ENCODE measurements at places on chromosomes 13 and 19.

DNA sequence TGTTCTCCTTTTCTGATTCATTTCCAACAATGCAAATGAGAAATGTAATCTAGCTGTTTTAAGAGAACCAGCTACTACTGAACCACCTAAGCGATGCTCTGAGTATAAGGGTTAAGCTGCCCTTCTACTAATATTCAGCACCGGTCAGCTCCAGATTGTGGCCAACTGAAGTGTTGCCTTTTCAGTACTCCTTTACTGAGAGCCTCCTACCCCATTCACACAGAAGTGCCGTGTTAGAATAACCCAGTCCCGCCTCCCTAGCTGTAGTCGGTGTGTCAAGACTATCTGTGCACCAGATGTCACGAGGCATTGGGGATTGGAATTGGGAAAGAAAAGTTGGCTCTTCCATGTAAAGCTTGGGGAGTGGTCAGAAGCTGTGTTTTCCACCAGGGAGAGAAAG is 45.4 kb downstream of the FAM124A start:
- DNase-seq = no peak

GRCh38 chr19:20503476-20503875 is 62.1 kb downstream of the ZNF737 start:
- DNase-seq = no peak

DNA sequence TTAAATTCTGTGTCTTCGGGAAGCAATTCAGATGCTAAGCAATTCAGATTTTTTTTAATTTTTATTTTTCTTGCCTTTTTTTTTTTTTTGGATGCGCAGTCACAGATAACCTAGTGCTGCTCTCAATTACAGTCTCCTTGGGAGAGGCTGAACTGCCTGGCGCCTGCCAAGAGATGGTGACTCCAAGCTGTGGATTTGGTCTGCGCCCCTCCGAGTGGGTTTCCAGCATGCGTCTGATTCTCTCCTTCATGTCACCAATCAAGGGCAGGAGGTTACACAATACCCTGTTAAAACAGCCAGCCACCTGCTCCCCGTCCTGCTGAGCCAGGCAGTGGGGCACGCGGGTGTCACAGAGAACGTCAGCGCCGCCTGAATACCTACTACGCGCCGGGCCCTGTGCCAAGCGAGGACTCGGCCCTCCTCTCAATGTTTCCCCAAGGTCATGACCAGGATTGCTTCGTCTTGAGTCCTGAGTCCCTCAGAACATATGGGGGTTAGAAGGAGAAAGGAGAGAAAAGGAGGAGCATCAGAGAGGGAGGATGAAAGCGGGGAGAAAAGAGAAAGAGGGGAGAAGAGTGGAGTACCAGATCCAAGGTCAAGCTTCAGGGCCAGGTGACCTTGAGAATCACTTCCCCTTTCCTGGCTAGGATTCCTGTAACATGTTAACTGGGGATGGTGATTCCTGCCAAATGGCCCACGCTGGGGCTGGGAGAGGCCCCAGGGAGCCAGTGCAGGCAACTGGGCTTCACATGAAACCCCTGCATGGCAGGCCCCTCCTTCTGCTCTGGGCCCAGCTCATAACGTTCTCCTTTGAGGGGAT is 213.6 kb downstream of the URI1 start:
- DNase-seq = no peak

GRCh38 chr19:12833738-12834565 is 427 bp downstream of the RTBDN start:
- DNase-seq = no peak

GRCh38 chr13:80633251-80633650 is 292.3 kb upstream of the SPRY2 start:
- no peak for DNase-seq

- no peak for DNase-seq
Observed at GRCh38 chr19:3809881-3810707, 23.9 kb upstream of the MATK start.

GRCh38 chr13:37716420-37717195 is 118.0 kb upstream of the POSTN start:
- DNase-seq = no peak

- DNase-seq = no peak
Observed at GRCh38 chr13:32790731-32791130, 204.5 kb downstream of the PDS5B start.

DNA sequence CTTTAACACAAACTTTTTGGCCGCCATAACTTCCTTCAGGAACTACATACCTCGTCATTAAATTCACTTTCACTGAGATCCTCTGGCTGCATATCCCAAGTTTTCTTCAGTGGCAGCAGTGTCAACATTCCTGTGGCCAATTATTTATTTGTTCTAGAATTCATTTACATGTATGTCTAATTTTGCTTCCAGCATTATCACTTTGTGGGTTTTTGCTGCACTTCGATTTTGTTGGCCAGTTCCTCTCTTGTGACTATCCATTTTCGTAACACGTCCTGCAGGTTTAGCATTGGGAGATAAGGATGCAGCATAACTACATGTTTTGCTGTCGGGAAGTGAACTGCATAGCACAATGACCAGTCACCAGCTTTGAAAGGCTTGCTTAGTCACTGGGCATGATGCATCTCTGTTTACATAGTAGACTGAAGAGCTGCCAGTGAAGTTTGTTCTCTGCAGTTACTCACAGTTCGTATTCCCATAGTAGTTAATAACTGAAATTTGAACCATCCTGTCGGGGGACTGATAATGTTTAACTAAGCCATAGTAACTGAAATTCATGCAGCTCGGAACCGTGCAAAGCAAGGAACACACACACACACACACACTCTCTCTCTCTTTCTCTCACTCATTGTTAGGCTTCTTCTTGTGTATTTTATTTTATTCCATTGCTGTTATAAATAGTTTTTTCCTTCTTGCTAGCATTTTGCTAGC is 28.3 kb downstream of the ZNF507 start:
- no peak for DNase-seq

GRCh38 chr13:46631179-46631542 is 78.2 kb downstream of the LRCH1 start:
- DNase-seq = no peak

GRCh38 chr13:91785431-91786119 is 387.2 kb downstream of the GPC5 start:
- DNase-seq = no peak

- no peak for DNase-seq
Observed at GRCh38 chr19:10583036-10583776, 3.9 kb downstream of the AP1M2 start.

DNA sequence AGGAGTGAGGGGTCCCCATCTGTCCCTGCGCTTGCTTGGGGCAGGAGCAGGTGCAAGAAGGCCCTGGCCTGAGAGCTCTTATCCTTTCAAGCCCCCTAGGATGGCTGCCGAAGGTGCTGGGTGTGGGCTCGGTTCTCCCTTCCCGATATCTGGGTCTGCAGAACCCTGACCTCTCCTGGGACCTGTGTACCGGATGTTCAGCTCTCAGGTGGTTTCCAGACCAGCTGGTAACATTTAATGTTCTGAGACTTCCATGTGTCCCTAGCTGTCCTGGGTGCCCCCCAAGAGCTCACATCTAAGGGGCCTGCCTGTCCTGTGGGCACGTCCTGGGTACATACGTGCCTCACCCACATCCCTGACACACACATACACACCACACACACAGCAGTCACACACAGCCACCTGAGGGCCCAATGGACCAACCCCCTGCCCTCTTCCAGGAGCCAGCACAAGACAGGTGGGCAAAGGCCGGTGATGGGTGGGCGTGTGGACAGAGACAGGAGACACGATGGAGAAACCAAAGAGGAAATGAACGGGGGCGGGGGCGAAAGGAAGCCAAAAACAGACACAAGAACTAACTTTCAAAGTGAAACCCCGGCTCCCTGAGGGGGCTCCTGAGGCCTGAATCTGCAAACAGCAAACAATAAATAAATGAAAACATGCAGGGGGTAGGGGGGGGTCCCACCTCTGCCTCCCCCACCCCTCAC is 124.3 kb downstream of the PTPRS start:
- no peak for DNase-seq

- DNase-seq = no peak
Observed at GRCh38 chr19:10467104-10467706, 36.0 kb downstream of the KEAP1 start.

DNA sequence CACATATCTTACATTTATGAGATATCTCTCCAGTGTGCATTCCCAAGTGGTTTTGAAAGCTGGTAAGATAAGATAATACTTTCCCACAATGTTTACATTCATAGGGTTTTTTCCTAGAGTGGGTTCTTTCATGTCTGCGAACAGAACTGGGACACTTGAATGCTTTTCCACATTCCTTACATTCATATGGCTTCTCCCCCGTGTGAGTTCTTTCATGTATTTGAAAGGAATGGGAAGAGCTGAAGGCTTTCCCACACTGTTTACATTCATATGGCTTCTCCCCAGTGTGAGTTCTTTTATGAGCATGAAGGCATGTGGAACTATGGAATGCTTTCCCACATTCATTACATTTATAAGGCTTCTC is 19.7 kb downstream of the ZNF433 start:
- DNase-seq = no peak

DNA sequence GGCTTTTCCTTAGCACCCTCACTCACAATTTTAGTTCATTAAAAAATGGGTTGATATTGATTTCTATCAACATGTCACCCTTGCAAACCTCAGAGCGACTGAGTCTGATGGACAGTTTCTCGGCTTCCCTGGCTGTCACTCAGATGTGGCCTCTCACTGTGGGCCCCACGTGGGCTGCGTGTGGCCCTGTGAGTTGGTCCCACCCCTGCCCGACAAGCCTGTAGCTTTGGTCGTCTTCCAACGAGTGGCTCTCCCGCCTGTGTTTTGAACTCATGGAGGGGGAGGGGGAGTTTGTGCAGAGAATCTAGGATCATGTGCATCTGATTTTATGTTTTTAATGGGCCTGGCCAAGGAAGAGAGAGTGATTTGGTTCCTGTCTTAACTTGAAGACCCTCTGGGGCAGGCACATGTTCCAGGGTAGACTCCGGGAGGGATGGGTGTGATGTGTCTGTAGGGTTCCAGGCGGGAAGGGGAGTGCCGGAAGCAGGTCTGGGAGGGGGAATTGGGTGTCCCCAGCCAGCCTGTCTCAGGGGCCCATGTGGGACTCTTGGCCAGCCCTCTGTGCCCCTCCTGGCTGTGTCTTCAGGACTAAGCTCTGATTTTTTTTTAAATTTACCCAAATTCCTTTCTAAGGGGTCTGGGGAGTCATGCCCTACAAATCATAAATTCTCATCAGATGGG is 18.9 kb downstream of the ATP11A start:
- DNase-seq = no peak

GRCh38 chr13:71869274-71869673 is 2.3 kb upstream of the DACH1 start:
- no peak for DNase-seq

GRCh38 chr13:111539252-111539651 is 218.8 kb downstream of the TEX29 start:
- DNase-seq = no peak

DNA sequence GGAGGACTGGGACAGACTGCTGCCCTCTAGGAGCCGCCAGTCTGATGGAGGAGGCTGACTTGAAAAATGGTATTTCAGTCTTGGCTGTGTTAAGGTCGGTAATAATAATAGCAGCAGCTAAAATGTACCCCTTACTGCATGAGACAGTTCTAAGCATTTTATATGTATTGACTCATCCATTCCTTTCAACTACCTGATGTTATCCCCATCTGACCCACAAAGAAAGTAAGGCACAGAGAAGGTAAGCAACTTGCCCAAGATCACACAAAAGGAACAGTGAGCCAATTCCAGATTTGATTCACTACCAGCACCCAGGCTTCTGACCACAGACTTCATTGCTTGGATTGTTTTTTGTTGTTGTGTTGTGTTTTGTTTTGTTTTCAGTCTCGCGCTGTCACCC is 4.0 kb downstream of the NCAN start:
- no peak for DNase-seq

DNA sequence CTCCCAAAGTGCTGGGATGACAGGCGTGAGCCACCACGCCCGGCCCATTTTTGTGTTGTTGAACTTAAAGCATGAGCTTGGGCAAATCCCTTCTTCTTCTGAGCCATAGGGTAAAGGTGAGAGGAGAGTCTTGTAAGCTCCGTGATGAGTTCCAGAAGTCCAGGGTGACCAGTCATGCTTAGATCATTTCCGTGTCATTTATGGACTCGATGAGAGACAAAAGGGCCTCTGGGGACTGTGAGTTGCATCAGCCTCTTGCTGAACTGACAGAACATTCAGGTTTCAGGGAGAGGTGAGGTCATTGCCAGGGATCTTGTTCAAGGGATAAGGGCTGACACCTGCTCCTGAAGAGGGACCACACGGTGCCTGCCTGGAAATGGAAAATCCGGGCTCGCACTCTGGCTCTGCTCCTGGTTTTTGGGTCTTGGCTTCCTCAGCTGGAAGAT is 53.6 kb downstream of the GADD45B start:
- no peak for DNase-seq

DNA sequence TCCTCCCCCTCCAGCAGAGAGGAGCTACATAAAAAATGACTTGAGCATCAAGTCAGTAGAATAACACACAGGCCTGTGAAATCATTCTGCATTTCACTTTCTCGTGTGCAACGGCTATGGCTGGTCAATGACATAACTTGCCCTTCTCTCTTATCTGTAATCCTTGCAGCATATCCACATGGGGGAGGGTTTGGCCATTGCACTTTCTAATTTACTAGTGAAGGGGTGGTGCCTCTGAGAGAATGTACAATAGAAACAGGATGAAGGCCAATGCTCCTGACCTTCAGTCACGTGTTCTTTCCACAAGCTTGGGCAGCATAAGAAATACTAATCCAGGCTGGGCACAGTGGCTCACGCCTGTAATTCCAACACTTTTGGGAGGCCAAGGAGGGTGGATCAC is 641.0 kb upstream of the ARGLU1 start:
- no peak for DNase-seq

DNA sequence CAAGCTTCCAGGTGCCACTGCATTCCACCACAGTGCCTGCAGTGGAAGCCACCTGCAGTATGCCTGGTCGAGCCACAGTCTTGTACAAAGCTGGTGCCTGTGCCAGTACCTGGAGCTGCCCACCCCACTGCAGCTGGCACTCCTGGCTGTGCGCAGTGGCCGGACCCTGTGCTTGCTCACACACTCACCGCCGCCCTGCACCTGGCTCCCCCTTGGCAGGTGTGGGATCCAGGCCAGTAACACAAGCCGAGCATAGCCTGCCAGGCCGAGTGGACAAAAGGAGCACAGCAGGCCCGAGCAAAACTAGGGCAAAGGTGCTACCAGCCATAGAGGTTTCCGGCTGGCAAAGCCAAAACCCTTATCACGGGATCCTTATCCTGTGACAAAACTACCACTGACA is 18.5 kb downstream of the UGGT2 start:
- DNase-seq = no peak

Data from effector memory CD8-positive, alpha-beta T cell (primary cell).